ENCODE measurements at places on chromosomes 7 and 10.

DNA sequence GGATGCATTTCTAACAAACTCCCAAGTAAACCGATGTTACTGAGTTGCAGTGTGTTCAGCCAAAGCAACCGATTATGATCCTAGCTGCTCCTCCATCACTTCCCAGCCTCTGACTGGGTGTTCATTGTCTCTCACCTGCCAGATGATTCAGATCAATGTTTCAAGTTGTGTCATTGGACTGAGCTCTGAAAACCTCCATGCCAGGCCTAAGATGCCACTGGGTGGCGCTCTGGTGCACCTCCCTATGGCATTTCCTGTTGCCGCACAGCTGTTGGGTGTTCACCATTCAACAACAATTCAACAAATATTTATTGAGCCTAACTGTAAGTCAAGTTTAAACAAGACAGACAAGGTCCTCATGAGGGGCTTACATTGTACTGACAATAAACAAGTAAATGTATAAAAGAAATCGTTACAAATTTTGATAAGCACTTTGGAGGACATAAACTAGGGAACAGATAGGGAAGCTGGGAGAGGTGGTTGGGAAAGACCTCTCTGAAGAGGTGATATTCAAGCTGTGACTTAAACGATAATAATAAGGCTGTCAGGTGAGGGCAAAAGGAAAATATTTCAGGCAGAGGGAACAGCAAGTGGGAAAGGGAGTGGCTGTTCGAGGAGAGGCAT lies 22.8 kb downstream of the RGR start:
- DNase-seq, result peak; percentile 58

- peak; percentile 78 for DNase-seq
Observed at GRCh38 chr10:72308320-72308987, 34.7 kb downstream of the DDIT4 start.

- DNase-seq, result no peak
Observed at GRCh38 chr10:85719408-85719807, 647.2 kb downstream of the GRID1 start.

- no peak for DNase-seq
Observed at GRCh38 chr10:44388641-44389040, 3.7 kb upstream of the CXCL12 start.

- no peak for DNase-seq
Observed at GRCh38 chr7:71208881-71209280, 76.9 kb downstream of the GALNT17 start.

DNA sequence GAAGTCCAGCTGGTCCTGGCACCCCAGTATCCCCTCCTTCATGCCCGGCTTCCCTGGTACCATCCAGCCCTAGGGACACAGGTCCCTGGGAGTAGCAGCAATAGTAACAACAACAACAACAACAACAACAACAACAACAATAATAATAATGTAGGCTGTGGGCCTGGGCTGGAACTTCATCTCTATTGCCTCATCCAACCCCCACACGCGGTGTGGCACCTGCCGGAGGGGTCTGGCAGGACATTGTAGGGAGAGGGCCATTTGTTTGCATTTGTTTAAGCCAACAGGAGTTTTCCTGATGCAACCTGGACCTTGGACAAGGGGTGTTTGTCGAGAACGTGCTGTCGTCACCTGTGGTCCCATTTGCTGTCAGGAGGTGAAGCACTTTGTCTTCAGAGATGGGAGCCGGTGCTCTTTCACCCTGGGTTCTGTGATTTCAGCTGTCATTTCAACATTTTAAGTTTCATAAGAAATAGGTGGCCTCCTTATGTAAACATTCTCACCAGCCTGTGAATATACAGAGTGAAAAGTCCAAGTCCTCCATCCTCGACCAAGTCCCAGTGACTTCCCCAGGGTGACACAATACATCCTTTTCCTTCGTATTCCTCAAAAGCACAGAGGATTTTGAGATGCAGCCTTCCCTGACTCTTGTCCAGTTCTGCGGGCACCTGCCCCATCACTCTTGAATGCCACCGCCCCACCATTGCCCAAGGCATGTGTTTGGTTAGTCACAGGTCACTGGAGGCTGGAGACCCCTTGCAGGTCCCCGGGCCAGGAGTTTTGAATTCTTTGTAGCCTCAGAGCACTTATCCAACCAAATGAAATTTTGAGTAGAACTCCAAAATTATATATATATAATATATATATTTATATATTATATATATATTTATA lies 9.2 kb downstream of the LHPP start:
- no peak for DNase-seq

GRCh38 chr10:46232084-46232483 lies 54.7 kb upstream of the ANTXRL start:
- no peak for DNase-seq

- DNase-seq, result peak; percentile 25
Observed at GRCh38 chr7:157612664-157613561, 276.1 kb downstream of the DNAJB6 start.

DNA sequence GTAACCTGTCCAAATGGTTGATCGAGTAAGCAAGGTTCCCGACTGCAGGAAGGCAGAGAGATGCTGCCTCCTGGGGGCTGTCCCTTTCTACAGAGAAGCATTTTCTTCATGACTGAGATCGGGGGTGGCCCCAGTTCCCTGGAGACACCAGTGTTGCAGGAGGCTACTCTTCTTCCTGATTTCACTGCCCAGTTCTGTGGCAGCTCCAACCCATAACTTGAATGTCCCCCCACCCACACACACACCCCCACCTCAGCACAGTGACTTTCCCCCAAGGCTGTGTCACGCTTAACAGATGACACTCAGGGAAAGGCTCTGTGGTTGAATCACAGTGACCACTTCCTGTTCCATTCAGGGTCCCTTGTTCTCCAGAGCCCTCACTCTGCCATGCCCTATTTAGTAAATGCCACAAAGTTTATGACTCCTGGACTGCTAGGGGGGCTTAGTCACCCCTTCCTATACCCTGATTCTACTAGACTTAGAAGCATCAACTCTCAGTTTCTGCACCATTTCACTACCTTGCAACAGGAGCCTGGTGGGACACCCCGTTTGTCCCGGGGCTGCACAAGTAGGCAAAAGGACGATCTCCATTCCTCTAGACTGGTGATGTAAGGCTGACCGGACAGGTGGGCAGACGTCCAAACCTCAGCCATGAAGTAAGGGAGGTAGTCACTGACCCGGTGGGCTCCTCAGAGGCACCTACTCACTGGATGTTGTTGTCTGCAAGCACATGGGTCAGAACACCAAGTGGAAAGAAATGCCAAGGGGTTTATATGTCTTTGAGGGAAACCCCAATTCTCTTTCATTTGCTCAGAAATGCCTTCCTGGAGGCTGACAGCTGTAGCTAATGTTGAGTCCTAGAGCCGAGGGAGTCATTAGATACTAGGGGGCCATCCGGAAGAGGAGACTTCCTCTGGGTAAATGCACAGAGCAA lies 31.3 kb upstream of the SMC3 start:
- DNase-seq, result peak; percentile 87

DNA sequence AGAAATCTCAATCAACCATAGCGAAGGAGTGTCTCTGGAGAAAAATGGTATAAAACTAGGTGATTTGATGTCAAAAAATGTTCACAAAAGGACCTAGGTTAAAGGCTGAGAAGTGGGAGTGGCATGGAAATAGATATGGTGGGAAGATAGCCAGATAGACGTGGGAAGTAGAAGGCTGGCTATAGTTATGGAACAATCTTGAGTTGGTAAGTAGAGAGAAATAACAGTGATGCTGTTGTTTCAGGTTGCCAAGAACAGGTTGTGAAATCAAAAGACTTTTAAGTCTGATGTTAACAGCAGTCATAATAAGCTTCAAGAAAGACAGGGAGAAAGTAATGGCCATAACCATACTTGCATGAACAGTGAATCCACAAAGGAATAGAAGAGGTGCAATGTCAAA lies 106.1 kb upstream of the RSU1 start:
- DNase-seq, result no peak

- peak; percentile 79 for DNase-seq
Observed at GRCh38 chr7:94972296-94972695, 64.9 kb downstream of the PPP1R9A start.

DNA sequence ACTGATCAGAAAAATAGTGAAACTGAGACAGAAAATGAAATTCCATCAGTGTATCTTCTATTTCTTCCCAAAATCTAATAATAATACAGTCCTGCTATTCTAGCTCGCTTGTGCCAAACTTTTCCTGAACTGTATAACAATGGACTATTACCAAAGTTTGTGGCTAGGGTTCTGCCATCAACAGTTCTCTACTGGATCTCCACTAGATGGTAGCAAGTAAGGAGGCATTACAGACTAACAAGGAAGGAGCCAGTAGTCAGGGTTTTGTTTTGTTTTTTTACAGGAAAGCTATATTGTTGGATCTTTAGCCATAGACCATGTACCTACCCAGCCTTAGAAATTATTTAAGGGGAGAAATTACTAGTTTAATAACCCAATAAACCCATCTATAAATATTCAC lies 10.8 kb downstream of the MTERF1 start:
- DNase-seq, result no peak

DNA sequence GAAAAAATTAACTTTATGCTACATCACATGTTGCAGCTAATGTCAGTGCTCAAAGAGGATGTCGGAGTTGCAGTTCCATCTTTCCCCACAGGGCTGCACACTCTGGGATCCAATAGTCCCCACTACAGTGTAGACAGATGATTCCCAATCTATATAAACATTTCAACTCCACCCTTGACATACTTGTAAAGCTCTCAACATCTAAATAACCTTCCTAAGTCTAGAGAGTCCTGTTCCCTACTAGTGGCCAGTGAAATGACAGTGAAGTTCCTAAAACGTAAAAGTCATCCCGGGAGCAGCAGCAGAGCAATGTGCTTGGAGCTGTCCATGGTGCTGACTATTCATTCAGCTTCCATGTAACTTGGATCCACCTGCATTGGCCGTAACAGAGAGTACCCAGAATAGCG lies 145.1 kb downstream of the GRM8 start:
- peak; percentile 60 for DNase-seq

DNA sequence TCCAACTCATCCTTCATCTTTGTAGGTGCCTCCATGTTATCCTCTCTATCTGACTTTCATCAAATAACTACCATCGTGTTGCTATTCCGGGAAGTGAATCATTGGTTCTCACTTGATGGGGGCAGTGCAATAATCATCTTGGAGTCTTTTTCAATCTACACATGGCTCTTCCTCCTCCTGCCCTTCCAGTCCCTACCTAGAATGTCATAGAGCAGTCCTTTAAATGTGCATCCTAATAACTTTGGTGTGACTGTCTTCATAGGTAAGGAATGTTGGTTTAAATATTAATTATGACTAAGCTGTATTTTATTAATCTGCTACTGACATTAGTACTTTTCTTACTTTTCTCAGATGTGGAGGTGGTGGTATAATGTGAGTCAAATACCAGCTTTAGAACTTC lies 8.4 kb upstream of the CDK14 start:
- DNase-seq, result no peak

DNA sequence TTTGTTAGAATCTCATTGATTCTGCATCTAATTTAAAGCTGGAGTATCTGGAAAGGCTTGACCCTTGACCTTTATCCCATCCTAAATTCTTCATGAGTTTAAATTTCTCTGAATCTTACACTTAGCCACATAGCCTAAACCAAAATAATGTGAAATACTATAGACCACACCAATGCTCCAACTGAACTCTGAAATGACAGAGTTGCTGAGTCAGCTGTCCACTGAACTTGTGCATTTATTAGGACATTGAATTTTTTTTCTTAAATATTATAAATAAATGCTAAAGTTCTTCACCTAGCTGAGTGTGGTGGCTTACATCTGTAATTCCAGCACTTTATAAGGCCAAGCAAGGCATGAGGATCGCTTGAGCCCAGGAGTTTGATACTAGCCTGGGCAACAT lies 390.9 kb upstream of the PFKP start:
- no peak for DNase-seq

DNA sequence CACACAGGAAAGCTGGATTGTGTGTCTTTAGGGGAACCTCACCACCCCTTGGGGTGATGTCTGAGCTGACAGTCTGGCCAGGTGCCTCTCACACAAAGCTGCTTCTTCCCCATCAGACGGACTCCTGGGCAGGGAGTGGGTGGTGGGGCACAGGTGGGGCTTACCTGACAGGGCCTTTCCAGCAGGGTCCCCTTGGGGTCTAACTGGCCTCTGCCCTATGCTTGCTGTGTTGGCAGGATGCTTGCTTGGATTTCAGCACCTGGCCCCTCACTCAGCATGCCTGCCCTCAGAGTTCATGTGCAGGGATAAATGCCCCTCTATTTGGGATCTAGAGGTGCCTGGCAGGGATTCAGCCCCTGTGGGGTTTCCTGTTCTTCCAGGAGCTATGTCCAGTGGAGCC lies 496.9 kb upstream of the ZMIZ1 start:
- no peak for DNase-seq

DNA sequence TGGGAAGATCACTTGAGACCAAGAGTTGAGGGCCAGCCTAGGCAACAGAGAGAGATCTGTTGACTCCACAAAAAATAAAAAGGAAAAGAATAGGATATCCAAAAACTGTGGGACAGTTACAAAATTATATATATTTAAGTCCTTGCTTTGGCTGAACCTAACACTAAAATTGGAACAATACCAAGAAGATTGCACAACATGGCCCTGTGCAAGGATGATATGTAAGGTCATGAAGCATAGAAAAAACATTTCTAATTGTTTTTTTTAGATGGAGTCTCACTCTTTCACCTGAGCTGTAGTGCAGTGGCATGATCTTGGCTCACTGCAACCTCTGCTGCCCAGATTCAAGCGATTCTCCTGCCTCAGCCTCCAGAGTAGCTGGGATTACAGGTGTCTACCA lies 139.0 kb downstream of the TPST1 start:
- no peak for DNase-seq

DNA sequence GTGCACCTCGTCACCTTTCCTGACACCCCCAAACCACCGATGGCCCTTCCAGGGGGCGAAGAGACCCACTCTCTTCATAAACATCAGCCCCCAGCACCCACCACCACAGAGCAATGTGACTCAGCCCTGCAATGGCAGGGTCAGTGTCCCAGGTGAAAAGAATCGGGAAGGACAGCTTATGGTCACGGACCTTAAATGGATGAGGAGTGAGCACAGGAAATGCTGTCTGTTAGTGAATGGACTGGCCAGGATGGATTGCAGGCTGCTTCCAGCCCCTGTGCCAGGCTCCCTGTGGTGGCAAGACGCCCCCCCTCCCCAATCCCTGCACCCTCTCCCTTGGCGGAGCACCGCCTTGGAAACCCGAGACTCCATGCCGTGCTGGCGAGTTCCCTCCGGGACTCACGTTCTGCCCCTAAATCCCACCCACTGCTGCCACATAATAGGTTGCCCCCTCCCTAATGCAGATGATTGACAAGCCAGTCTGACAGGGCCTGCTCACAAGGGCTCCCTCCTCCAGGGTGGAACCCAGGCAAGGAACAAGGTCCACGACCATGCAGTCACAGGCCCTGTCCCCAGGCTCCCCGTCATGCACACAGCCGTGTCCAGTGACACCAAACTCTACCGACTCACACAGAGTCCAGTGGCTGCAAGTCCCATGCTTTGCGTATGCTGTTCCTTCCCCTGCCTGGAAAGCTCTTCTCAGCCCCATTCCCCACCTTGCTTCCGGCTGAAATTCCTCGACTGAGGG lies 7.3 kb downstream of the ASB13 start:
- no peak for DNase-seq
